HS-27A (cell line): ENCODE measurements at places on chromosomes 7 and 10.

DNA sequence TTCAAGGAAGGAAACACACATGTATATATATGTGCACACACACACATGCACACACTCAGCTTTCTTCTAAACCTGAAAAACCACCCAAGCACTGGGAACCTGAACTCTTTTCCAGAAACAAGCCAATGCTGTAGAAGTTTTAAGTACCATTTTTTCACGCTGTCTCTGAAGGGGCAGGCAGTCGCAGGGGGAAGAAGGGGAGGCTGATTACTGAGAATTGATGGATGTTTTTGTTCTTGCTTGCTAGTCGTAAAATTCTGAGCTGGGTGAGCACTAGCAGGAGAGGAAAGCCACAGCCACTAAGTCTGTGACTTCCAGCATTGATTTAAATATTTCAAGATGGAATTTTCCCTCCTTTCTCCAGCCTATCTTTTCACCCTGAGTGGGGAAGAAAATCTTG, 391.8 kb downstream of the CALN1 start:
- no peak for DNase-seq

DNA sequence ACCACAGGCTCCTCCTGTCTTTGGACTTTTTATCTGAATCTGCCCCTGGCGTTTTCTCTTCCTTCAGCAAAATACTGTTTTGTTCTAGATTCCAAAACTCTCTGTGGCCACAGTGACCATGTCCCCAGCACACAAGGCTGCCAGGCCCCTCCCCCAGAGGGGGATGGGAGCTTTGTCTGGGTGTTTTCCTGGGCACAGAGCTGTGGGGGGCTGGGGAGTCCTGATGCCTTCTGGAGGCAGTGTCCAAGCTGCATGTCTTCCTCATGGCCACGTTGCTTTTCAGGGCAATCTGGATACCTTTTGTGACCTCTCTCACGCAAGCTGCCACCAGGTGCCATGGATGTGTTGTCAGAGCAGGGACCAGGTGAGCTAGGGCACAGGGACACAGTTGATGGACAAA, 26.2 kb downstream of the ANTXRL start:
- DNase-seq, result no peak

- no peak for DNase-seq
These were observed 208.0 kb upstream of the C7orf33 start for GRCh38 chr7:148382596-148382995.

- peak; percentile 67 for DNase-seq
These were observed 161.3 kb downstream of the KLF6 start for GRCh38 chr10:3623746-3624145.

DNA sequence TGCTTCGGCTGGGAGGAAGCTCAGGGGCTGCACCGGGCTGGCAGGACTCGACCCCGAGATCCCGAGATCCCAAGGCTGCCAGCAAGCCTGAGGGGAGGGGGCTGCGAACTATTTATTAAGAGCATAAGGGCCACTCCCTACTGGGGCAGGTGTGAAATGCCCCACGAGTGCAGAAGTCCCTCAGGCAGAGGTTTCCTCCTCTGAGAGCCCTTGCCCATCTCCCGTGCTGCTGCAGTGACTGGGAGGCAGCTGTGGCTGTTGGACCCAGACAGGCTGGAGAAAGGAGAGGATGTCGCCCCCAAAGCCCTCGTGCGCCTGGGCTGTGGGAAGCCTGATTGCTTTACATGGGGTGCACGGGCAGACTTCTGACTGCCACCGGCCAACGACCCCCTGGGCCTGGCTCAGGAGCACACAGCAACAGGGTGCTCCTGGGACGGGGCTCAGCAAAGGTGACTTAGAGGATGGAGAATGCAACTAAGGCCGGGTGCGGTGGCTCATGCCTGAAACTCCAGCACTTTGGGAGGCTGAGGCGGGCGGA, 39.8 kb downstream of the RGS10 start:
- DNase-seq, result no peak

DNA sequence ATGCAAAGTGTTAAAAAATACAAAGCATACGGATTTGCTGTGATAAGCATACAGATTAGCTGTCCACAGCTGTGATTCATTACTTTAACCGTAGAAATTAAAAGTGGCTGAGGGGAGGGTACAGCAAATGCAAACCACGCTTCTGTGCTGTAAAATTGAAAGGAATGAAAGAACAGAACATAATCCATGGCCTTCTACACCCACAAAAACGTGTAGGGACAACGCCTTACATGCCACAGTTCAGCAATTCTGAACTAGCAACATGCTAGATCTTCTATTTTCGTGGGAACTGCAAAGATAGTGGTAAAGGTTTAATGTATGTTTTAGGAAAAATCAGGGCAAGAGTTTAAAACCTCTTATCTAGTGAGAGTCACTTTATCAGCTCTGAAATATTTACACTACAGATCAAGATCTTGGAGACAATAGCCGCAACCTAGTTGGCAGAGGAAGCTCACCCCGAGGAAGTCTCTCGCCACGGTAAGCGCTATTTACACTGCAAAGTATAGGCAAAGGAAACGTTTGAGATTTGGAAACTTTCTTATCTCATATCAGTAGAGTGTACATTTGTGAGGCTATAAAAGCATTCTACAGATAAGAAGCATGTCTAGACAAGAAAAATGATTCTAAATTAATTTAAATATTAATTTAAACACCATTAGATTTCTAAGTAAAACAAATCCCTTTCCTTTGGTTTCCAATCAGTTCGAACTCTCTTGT, 193.6 kb downstream of the MLLT10 start:
- no peak for DNase-seq

DNA sequence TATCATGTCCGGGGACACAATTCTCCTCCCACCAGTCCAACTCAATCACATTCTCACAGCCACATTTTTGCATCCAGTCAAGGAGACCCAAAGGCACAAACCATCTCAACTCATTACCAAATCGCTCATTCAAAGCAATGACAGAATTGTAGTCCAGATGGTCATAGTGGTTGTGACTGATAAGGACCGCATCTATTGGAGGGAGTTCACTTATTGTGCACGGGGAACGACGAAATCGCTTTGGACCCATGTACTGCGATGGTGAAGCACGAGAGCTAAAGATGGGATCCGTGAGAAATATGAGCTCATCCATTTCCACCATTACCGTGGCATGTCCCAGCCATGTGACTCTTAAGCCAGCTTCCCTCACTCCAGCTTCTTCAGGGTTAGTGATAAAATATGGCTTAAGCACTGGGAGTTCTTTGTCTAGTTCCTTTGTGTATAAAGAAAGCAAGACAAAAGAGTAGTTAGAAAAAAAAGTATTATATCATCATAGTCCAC, 29.1 kb downstream of the NAPEPLD start:
- no peak for DNase-seq

DNA sequence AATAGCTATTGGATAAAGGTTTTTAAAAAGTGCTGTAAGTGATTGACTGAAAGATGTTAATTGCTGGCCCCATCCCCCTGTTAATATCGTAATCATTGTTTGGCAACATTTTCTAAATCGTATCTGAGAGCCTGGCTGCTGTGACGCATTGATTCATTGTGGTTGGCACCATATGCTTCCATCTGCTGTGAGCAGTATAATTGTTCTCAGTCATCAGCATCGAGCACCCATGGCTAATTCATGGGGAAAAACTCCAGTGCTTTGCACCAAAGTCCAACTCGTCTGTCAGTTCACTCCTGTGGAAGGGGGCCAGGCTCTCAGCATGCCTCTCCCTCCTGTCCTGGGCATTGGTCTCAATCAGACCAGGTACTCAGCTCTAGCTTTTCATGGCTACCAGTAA, 205.2 kb downstream of the STK31 start:
- no peak for DNase-seq

DNA sequence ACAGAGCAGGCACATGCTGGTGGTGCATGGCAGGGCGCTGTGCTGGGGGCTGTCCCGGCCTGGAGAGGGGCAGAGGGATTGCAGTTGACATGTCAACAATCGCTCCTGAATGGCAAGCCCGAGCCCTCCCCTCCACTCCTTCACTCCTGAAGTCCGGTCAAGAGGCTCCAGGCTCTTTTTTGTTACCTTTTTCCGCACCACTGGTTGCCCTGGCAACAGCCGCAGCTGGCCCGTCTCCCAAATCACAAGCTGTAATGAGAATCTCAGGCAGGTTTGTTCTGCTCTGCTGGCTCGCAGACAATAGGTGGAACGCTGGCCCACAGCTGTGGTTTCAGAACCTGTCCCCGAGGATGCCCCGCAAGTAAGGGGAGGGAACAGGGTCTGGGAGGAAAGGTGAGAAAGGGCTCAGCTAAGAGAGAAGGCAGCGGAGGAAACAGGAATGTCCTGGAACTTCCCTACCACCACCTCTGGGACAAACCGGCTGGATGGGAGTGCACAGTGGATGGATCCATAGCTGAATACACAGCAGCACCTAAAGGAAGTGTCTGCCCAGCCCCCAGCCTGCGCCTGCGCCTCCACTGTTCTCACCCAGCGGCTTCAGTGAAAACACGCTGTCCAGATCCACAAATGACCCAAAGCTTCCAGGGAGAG, 58.9 kb downstream of the CALML3 start:
- DNase-seq, result no peak

GRCh38 chr10:82536668-82537067, 661.7 kb downstream of the NRG3 start:
- DNase-seq, result no peak

- no peak for DNase-seq
These were observed 175.8 kb upstream of the ANK3 start for GRCh38 chr10:60565492-60565891.

GRCh38 chr7:49344556-49344955, 420.2 kb downstream of the CDC14C start:
- DNase-seq, result no peak

DNA sequence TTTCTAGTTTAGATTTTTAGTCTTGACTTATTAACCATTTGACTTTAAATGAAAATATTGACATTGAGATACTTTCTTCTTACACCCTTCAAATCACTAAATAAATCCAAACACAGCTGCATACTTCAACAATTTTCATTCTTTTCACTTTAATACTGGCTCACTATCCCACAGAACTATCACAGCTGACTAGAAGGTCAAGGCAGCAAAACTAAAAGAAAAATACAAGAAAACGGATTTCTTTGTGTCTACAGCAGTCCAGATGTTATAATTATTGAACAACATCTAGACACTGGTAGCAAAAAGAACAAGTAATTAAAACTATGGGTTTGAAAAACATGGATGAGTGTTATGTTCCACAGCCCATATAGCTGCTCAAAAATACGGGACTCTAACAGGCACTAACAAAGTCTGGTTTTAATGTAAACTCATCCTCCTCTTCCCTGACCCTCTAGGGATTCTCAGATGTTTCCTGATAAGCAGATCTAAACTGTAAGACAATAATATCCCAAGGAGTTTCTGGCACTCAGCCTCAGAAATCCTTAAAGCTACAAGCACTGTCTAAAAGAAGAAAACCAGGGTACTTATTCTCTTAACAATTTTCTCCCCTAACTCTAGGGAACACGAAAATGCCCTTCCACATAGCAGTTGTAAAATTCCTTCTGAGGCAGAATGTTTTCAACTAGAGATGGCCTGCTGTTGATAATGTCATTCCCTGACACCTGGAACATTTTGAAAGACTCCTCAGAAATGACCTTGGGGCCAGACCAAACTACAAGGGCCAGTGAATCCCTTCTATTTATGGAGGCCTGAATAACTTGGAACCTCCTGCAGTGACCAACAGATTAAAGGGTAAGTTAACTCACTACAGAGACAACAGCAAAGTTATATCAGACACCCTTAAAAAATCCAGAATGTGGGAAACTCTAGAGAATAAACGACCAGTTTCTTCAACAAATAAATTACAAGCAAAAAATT, 12.8 kb downstream of the DNMBP start:
- DNase-seq, result no peak

- no peak for DNase-seq
These were observed 36.0 kb downstream of the ANK3 start for GRCh38 chr10:60353519-60354258.

- no peak for DNase-seq
These were observed 134.5 kb downstream of the DYNC1I1 start for GRCh38 chr7:95906851-95907250.

DNA sequence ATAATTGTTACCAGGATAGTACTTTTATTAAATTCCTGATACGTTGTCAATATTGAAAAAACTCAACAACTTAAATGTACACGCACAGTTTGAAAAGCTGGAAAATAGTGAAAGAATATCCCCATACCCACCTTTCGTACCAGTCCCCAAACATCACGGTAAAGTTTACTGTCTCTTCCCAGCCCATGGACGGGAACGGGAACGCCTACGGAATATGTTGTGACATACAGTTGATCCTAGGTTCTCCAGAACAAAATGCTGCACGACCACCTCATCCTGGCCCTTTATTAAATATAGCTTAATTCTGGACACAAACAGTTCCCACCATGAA, 527 bp upstream of the BCAP29 start:
- no peak for DNase-seq

GRCh38 chr7:17769918-17770317, 170.4 kb downstream of the SNX13 start:
- DNase-seq, result no peak

DNA sequence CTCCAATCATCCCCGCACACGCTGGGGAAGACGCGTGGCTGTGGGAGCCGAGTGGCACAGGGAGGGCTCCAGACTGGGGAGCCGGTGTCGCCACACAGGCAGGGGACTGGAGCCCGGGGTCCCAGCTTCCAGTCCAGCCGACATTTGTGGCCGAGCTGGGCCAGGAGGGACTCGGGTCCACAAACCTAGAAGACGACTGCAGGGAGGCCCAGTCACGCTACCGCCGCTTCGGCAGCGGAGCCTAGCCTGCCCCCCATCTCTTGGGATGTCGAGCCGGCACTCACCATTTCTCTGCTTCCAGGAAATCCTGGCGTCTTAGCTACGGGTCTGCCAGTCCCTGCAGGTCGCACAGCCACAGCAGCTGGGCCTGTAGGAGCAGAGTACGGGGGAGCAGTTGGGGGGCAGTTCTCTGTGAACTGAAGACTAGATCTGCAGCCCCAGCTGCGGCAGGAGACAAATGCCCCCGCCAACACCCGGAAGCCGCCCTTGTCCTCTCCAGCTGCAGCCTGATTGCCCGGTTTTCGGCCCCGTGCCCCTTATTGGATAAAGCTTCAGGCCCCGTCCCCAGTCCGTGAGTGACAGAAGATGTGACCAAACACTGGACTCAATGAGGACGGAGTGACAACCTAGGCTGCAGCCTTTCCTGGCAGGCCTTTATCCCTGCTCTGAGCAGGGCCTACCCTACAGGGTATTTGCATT, 270.7 kb downstream of the ZNF33B start:
- peak; percentile 59 for DNase-seq

- no peak for DNase-seq
These were observed 145.3 kb downstream of the CELF2 start for GRCh38 chr10:11162828-11163599.

DNA sequence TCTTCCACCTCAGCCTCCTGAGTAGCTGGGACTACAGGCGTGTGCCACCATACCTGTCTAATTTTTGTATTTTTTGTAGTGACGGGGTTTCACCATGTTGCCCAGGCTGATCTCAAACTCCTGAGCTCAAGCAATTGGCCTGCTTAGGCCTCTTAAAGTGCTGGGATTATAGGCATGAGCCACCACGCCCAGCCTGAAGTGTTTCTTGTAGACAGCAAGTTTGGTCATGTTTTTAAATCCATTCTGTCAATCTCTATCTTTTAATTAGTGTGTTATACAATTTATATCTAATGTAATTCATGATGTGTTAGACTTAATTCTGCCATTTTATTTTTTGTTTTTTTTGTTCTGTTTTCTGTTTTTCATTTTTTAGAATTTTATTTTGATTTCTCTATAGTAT, 17.2 kb upstream of the MXI1 start:
- no peak for DNase-seq
